GM12864 (cell line): ENCODE measurements at places on chromosomes 3 and 15.

GRCh38 chr15:31516440-31516839 lies 189.8 kb downstream of the KLF13 start:
- DNase-seq, result no peak

- DNase-seq, result no peak
These were observed 222.8 kb upstream of the UBE2E2 start for GRCh38 chr3:22980346-22980745.

DNA sequence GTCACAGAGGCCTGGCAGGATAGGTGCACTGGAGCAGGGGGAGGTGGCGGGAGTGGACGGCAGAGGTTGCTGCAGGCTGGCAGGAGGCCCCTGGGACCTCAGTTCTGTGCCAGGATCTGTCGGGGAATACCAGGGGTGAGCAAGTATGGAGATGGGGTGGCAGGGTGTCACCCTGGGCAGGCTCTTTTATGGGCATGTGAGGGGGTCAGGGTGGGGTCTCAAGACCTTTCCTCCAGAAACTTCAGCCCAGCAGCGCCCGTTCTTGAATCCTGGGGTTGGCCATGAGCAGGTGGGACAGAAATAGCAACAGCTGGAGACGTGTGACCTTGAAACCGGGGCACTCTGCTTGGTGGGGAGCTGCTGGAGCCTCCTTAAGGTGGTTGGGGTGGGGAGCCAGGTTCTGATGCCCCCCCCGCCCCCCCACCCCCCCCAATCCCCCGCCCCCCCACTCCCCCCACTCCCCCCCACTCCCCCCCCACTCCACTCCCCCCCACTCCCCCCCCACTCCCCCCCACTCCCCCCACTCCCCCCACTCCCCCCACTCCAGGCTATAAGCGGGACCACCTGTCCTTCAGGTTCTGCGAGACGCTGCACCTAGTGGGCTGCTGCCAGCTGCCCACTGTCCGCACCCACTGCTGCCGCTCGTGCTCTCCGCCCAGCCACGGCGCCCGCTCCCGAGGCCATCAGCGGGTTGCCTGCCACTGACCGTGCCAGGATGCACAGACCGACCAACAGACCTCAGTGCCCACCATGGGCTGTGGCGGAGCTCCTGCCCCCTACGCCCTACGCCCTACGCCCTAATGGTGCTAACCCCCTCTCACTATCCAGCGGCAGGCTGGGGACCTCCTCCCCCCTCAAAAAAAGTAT lies 84.9 kb downstream of the TBC1D2B start:
- no peak for DNase-seq

DNA sequence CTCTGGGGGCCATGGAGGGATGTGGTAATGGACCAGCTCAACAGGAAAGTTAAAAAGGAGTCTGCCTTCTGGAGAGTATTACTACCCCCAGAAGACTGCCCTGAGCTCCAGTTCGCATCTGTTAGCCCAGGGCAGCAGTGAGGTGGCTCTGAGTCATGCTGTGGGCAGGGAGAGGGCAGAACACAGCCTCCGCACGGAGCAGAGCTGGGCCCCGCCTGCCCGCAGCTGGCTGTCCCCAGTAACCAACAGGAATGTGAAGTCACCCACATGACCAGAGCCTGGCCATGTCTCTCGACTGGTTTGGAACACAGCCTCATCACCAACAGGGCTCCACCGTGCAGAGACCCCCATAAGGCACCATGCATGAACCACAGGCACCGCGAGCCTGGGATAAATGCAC lies 62.1 kb downstream of the CYFIP1 start:
- DNase-seq, result no peak

DNA sequence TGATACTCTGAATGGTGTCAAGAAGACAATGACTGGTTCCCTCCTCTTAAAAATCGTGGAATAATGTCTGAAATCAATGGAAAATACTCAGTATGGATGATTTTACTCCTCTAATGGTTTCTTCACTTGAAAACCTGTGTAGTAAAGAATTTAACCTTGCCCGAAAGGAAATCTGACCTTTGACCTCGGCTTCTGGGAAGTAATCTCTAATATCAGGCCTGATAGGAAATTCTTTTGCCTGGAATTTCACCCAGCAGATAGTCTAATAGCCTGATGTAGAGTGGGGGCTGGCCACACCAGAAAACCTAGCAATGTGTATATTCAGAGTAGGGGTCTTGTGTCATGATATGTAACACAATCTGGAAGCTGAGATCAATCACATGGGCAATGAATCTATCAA lies 91.5 kb upstream of the GOLIM4 start:
- no peak for DNase-seq

- DNase-seq, result no peak
These were observed 44.2 kb upstream of the WNT5A start for GRCh38 chr3:55531321-55531720.

DNA sequence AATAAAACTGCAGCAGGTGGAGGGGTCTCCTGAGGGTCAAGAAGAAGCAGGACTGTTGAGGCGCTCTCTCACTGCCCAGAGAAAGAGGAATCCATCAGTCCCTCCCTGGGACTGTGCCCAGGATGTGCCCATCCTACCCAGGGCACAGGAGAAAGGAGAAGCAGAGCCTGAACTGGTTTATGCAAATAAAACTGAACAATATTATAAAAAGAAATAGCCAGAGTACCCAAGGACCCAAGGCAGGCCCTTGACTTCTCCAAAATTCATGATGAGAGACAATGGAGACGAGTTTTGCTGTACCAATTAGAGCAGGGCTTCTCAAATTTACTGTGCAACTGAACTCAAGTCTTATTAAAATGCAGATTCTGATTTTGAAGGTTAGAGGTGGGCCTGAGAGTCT lies 211.0 kb downstream of the IGSF11 start:
- no peak for DNase-seq

DNA sequence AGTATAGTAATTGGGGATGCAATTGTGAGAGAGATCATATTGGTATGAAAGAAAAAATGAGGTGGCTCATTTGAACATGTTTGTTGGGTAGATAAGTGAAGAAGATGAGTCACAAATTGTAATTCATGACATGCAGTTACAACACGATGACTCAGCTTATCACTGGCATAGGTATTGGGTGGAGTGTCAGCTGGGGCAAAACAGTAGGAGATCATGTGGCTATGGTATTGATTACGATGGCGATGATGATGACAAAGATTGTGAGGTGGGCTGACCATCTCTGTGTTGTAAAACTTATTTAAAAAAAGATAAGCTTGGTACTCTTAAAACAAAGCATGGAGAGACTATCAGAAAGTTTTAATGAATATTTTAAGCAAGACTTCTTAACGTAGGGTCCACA lies 11.6 kb upstream of the DPH6 start:
- no peak for DNase-seq

GRCh38 chr3:52346623-52347530 lies 30.8 kb downstream of the DNAH1 start:
- DNase-seq, result no peak

DNA sequence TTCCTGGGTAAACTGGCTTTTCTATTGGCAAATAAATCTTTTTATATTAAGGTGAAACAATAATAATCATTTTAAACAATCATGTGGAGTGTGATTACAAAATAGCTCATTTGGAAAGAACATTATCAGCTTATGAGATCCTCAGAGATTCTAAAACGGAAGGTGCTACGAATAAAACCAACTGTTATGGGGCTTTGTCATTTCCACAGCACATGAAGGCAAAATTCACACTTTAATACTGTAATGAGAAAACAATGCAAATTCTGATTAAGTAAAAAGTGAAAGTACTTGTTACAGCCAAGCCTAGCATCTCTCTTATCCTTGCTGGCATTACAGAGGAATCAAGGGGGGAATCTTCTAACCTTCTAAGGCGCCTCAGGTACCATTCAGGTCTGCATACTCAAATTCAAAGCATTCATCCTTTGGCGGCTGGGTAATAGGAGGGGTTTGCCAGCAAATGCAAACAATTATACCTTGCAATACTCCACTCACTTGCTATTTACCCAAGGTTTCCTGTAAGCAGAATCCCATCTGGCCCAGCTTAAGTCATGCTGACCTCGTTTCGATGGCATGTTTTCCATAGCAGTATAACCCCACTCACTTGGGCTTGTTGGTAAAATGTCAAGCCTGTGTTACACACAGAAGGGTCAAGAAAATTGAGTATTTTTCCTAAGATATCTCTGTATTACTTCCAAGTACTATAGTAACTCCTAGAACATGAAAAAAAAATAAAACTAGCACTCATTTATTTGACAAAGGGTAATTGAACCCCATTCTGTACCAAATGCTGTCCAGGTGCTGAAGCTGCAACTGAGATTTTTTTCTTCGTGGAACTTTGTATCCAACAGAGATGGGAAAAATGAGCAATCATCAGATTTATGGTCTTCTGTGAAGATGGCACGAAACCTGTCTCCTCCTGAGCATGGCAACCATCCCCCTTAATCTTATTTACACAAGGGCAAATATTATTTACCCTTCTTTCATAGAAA lies 183.7 kb upstream of the LMCD1 start:
- no peak for DNase-seq

GRCh38 chr3:65005486-65005885 lies 317.7 kb upstream of the ADAMTS9 start:
- no peak for DNase-seq

DNA sequence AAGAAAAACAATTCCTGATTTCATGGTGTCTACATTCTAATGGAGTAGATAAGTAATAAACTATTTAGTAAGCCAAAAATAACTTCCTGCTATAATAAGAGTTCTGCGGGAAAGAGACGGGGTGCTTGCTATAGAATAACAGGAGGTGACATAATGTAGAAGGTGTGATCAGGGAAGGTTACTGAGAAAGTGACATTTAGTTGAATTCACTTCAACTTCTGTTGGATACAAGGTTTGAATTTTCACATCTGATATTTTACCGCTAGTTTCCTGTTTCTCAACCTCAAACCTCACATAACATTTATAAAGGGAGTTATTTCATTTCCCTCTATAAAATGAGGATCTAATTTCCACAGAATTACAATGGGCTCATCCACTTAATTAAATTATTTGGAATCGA lies 102.3 kb upstream of the GBE1 start:
- DNase-seq, result no peak

- no peak for DNase-seq
These were observed 76.6 kb downstream of the RBPMS2 start for GRCh38 chr15:64698823-64699222.

DNA sequence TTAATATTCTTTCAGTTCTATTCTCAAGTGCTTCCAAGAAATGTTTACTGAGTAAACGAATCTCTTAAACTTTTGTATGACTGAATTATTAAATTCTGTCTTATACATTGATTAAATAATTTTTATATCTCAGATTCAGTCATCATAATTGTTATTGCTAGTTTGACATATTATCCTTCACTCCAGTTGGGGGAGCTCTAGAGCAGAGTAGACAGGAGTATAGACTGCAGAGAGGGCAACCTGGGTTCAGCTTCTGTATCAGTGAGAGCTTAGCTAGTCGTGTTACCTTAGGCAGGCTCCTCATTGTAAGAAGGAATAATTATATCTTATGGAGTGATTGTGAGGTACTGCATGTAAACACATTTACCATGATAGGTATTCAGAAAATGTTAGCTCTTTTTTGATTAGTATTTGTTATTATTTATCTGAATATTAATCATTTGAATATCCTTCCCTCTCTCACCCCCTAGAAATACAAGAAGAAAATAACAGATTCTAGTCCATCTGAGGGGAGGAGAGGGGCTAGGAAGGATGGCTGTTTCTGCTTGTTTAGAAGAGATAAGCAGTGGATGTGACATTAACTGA lies 31.0 kb upstream of the ZCWPW2 start:
- peak; percentile 8 for DNase-seq

GRCh38 chr3:101730839-101731238 lies 6.4 kb downstream of the CEP97 start:
- no peak for DNase-seq

DNA sequence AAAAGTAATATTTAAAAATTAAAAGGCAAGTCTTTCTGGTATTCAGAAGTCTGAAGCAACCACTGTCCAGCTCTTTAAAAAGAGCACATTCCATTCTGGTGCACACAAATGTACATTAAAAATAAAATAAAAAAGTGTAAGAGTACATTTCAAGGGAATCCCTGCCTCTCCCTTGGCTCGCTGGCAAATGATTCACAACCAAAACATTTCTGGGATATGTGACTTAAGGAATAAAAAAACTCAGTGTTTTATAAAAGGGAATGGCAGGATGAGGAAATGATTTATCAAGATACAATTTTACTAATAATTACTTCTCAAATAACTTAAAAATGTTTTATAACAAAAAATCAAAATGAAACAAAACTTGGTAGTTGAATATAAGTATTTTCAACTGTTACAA lies 23.8 kb upstream of the ANXA2 start:
- no peak for DNase-seq

- DNase-seq, result no peak
These were observed 220.0 kb upstream of the UMPS start for GRCh38 chr3:124510290-124510689.

DNA sequence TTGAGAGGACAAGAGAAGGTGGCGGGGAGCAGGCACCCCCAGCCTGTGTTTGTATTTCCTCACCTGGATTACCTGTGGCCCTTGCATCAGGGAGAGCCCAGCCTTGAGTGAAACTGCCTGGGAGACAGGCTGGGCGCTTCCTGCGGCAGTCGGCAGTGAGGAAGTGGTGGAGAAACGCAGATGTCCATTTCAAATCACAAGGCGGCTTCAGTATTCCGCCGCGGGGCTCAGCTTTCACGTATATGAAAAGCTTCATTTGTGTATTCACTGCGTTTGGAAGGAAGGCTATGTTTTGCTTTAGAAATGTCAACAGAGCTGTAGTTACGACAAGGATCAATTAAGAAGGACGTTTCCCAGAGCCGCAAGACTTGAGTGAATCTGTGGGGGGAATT lies 167.4 kb upstream of the CTDSPL start:
- no peak for DNase-seq

DNA sequence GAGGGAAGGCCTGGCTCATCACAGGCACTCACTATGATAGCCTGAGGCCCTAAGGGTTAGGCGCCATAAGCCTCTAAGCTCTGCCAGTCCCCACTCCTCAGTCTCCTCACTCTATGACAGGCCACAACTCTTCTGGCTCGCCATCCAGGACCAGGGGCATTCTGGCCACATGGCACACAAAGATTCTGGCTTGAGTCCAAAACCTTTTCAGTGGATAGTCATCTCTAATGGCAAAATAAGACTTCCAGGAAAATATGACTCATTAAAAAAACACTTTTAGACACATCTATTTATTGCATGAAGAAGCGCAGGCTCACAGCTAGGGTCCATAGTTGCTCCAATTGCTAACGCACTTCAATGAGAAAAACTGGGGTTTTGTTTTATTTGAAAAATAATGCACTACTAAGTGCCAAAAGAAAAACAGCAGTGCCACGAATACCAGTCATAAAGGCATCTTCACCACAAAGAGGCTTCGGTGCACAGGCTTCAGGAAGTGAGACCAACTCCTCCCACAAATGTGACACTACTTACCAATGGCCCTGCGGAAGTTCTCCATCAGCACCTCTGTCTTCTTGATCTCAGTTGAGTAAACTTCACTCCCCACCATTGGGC lies 11.1 kb downstream of the RUVBL1 start:
- no peak for DNase-seq

GRCh38 chr15:87626860-87627259 lies 629.7 kb downstream of the NTRK3 start:
- DNase-seq, result no peak

DNA sequence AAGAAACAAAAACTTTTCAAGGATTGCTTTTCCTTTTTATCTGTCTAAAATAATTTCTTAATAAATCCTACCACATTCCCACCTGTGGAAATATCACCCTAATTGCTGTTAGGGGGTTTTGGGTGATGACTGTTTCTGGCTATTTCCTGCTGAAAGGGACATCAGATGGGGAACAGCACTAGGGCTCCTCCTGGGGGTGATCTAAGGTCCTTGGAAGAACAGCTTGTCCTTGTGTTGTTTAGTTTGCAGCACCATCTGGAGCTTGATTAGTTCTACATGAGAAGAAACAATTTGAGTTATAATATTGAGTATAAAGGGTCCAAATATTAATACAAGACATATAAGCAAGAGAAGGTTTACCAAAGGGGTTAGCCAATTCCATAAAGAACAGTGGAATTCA lies 18.7 kb downstream of the OR5H15 start:
- no peak for DNase-seq
